ENCODE measurements at places on chromosomes 6 and 20. TPM values are rescaled to one million over a fixed set of nuclear protein-coding genes. Genes with fewer than 3 reads are reported as not detected.

The GRM1 gene
- not detected for total RNA-seq

The TUBB2A gene
- 1.0 TPM for total RNA-seq

The SRC gene
- total RNA-seq = 2.8 TPM

DNA sequence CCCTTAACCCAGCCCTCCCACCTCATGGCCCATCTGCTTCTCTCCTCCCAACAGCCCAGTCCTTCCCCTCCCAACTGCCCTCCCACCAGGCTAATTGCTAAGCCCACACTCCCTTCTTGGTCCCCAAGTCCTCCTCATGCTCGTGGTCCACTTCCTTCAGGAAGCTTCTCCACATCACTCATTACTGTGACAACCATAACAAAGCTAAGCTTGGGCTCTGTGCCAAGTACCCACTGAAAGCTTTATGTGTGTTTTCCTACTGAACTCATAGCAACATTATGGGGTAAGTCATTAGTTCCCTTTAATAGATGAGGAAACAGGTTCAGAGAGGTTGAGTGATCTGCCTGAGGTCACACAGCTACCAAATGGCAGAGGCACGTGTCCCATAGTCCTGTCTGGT, 16.2 kb downstream of the FRS3 start:
- DNase-seq = no peak

DNA sequence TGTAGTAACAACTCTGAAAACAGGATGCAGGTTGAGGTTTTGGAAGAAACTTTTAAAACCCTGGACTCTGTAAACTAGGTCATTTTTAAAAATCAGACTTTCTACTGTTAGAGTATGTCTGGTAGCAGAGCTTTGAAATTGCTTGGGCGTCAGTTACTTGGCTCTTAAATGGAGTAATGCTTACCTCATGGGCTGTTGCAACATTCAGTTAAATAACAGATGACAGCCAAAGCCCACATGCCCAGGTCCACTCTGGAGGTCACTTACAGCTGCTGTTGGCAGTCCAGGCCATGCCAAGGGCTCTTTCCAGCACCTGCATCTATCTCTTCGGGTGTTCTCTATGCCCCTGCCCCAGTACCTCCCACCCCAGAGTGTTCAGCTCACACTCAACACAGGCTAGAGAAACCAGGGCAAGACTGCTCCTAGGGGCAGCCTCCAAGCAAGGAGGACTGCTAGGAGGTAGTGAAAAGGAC, 96.4 kb downstream of the BANF2 start:
- DNase-seq = no peak

GRCh38 chr6:119557239-119557638, 207.7 kb upstream of the MAN1A1 start:
- DNase-seq = no peak

- DNase-seq = no peak
These were observed 187.5 kb upstream of the FKBP1C start for GRCh38 chr6:63023726-63024125.

DNA sequence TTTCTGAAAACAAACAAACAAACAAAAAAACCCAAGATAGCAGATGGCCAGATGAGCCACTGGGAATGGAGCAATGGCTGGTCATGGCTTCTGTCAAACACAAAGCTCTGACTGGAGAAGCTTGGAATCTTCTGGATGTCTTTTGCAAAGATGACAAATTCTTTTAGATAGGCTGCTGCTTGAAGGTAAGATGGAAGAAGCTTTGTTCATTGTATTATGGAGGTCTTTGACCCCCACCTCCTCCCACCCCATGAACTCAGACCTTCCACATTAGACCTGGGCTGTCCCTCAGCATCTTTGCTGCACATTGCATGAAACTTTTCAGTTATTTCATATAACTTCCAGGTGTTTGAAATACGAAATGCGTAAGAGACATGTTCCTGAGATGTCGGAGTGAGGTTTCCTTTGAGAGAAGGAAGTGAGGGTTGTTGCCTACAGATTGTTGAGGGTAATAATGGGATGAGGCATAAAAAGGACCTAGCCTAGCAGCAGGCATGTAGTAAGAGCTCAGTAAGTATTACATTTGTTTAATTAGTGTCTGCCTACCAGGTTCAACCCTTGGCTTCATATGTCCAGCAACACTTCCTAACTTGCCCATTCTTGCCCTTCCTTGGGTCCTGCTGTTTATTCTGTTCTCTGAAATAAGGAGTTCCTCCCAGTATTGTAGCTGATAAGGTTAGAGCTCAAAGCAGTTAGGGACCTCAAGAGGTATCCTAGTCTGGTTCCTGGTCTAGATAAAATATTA, 51.4 kb upstream of the IER3 start:
- no peak for DNase-seq

DNA sequence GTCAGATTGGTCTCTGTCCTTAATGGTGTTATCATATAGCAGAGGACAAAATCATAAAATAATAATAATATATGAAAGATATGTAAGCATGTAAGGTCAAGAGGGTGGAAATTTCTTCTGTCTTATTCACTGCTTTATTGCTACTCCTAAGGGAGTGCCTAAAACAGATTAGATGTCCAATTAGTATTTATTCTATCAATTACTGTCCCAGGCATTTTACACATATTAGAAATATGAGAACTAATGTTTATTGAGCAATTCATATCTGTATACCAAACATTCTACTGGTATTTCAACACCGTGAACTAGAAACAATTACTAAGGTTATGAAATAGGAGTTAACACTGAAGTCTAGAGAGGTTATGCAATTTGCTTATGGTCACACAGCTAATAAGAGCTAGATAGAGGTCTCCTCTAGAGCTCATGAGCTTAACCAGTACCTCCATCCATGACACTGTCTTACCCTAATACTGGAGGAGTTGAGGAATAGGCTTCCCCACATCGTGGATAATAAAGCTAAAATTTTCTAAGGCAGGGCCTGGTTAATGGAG, 302.3 kb downstream of the PLCB1 start:
- DNase-seq = no peak

Measured in activated naive CD4-positive, alpha-beta T cell treated with anti-CD3 and anti-CD28 coated beads for 36 hours (primary cell).